ENCODE measurements at places on chromosomes 13 and 19.

DNA sequence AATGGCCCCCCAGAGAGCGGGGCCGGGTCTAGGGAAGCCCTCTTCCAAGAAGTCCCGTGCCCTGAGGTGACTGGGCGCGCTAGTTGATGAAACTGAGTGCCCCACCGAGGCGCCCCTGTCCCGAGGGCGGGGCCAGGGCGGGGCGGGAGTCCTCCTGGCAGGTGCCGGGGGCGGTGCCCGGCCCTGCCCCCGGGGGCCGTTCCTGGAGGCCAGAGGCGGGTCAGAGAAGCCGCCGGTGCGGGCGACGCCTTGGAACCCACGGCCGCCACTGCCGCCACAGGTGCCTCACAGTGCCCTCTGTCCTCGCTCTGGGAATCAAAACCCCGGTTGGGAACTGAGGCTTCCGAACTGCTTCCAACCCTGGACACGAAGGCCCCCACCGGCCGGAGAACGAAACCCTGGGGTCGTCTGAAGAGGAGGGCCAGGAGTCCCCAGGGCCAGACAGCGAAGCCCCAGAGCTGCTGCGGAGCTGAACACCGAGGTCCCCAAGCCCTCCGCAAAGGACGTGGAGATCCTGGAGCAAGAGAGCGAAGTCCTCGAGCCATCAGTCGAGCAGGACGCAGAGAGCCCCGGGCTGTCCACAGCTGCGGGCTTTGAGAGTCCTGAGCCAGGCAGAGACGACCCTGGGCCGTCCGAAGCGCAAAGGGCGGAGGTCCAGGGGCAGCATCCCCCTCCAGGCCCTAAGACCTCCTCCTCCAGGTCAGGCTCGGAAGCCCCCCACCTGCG lies at the start of gene MISP3:
Gene MISP3 (plus strand): TSS at position 252 of the 726 bp plus-strand sequence. CDS start 524 bp downstream, outside the sequence.
- DNase-seq: no peak

DNA sequence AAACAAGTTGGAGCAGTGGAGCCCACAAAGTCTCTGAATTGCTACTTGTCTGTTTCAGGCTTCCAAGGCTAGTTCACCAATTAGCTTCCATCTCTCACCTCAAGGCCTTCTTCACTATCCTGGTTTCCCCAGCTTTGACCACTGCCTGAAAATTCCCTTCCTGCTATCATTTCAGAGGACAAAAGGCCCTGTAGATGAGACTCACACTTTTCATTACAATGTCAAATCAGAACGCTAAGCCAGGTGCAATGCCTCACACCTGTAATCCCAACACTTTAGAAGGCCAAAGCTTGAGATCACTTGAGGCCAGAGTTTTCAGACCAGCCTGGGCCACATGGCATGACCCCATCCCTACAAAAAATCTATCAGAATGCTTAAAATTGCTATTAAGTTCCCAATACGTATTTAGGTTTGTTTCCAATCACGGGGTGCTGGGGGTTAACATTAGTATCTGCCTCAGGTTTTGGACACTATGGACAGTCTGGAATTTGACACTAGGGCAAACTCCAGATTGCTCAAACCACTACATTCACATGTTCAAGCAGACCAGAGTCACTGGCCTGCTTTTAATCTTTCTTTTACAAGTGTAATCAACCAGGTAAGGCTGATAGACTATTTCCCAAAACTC lies 5.5 kb downstream of the TPT1 start:
- no peak for DNase-seq

GRCh38 chr19:17618936-17619335 lies 63.5 kb downstream of the COLGALT1 start:
- no peak for DNase-seq

DNA sequence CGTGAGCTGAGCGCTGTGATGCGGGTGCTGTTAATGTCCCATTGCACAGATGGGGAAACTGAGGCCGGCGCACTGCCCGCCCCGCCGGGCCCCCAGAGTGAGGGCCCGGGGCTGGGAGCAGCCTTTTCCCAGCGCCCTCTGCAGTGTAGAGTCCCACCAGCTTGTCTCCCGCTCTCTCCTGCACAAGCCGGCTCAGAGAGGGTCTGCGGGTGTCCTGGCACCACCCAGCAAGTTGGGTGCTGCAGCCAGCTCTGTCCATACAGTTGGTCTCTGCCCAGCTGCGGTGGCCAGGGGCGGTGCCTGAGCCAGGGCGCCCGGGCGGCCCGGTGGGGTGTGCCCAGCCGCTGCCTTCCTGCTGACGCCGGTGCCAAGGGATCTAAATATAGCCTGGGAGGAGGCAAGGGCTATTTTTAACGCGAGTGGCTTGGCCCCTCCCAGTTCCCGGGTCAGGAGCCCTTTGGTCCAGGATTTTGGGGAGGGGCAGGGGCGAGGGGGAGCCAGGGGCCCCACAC lies 19.3 kb downstream of the GADD45B start:
- peak; percentile 84 for DNase-seq

DNA sequence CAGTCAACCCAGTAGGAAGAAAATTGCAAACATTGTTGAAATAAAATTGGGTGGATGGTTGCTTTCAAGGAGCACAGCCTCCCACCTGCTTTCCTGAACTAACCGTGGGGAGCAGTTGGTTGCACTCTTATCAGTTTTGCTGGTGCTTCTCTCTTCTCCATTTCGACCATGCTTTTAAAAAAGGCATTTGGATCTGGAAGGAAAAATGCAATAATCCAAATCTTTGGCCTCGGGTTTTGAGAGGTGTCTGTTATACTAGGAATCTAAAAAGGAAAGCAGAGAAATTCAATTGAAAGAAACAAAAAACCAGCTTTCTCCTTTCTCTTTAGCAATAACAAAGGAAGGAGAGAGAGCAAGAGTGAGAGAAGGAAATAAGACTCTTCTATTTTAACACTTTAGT lies 113.6 kb upstream of the ARGLU1 start:
- DNase-seq: no peak

DNA sequence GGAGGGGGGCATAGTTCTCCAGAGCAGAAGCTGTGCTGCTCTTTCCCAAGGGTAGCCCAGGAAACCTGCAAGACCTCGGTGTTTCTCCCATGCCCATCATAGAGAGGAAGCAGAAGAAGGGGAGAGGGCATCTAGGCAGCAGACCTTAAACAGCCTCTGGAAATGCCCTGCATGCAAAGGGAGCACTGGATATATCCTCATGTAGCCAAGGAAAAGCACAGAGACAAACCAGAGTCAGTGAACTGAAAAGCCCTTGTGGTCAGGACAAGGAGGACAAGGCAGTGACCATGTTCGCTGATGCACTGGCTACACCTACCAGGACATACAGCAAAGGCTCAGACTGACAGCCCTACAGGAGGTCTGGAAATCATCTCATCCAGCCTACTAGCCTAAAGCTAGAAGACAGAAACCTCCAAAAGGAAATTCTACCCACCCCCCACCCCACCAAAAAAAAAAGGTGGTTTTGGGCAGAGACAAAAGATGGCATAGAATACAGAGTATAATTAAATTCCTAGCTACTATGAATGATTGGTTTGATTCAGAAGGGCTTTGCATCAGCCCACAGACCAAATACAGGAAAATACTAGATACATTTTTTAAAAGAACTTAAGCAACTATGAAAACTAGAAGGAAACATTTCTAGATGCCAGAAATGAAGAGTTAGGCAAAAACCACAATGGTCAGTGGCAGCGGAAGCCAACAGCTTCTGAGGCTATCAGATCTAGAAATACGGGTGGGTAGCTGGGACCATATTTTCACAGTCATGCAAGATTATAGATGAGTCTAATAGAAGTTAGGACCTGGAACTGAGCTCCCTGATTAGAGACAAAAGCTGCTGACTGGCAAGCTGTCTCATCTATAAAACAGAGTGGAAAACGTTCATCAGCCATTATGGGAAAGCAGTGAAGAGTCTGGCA lies 4.4 kb upstream of the TBC1D4 start:
- no peak for DNase-seq

DNA sequence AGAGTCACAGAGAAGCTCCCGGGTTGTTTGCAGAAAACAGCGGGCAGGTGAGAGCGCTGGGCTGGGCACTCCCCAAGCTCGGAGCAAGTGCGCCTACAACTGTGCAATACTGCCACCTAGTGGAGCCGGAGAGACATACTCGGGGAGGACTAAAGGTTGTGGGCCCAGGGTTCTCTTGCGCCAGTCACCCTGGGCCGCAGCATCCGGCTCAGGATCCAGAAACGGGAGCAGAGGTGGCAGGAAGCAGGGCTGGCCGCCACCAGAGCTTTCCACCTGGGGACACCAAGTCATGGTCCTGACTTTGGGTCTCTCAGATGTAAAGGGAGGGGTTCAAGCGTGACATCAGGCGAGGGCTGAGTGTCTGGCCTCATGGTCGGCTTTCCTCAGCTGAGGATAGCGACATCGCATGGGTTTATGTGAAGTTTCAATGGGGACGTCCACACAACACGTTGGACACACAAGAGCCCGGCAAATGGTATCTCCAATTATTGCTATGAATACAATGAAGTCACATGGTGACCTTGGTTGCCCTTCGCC lies 11.2 kb upstream of the KLK4 start:
- DNase-seq: peak; percentile 28

- peak; percentile 92 for DNase-seq
Measured at GRCh38 chr13:26508885-26509284, 48.6 kb upstream of the WASF3 start.

GRCh38 chr19:48770734-48771472 lies 15.6 kb downstream of the FGF21 start:
- DNase-seq: no peak

DNA sequence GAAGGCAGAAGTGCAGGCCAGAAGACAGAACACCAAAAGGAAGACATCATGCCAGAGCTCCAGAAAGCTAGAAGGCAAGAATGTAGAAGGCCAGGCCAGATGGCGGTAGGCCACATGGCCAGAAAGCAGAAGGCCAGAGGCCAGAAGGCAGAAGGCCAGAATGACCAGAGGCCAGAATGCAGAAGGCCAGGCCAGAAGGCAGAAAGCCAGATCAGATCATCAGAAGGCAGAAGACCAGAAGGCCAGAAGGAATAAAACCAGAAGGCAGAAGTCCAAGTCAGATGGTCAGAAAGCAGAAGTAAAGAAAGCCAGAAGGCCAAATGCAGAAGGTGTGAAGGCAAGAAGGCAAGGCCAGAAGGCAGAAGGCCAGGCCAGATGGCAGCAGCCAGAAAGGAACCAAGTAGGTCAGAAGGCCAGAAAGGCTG lies 185.0 kb downstream of the TUBA3C start:
- no peak for DNase-seq

- DNase-seq: no peak
Measured at GRCh38 chr13:102933122-102933521, 87.3 kb downstream of the ERCC5 start.

GRCh38 chr13:107339209-107339608 lies 771.3 kb upstream of the ARGLU1 start:
- DNase-seq: no peak

DNA sequence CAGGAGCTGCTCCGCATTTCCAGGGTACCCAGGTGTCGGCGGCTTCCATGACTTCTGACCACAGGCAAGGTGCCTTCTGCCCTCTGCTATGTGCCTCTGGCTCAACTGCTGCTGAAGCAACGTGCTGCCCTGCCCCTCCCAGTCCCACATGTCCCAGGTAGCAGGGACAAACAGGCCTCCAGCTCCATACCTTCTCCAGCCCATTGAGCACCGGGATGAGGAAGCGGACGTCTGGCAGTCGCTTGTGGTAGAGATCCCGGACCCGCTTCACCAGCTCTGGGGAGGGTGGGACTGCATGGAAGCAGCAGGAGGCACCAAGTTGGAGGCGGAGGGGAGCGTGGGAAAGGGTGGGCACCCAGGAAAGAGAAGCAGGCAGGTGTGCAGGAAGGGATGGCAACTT lies 8.1 kb upstream of the RSPH6A start:
- no peak for DNase-seq

GRCh38 chr13:41018602-41018948 lies 541 bp downstream of the ELF1 start:
- DNase-seq: no peak

DNA sequence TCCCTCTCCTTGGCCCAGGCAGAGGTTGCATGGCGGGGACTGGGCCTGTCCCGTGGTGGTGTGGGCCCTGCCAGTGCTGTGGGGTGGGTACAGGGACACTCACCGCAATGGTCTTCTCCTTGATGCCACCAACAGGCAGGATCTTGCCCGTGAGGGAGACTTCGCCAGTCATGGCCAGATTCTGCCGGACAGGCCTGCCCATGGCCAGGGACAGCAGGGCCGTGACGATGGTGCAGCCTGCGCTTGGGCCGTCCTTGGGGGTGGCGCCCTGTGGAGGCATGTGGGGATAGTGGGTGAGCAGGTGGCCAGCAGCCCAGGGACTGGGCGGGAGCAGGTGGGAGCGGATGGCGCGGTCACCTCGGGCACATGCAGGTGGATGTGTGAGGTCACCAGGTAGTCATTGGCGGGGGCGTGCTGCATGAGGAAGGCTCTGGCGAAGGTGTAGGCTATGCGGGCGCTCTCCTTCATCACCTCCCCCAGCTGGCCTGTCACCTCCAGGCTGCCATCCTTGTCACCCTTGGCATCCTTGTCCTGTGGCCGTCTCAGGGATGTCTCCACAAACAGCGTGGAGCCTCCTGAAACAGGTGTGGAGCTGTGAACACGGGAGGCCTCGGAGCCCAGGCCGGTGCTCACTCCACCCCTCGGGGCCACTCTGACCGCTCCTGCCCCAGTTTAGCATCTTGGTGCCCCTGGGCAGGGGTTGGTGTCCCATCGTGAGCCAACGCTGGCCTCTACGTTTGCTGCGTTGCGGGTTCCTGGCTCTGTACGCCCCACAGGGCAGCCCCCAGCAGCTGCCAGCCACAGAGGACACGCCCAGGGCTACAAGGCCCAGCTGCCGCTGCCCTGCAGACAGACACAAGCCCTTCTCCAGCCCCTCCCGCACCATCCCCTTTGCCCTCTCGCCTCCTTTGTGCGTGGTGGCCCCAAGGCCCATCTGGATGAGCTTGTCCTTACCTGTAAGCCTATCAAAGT lies 3.4 kb downstream of the RPL36 start:
- no peak for DNase-seq

GRCh38 chr19:52599241-52599640 lies 29.2 kb downstream of the ZNF701 start:
- no peak for DNase-seq

DNA sequence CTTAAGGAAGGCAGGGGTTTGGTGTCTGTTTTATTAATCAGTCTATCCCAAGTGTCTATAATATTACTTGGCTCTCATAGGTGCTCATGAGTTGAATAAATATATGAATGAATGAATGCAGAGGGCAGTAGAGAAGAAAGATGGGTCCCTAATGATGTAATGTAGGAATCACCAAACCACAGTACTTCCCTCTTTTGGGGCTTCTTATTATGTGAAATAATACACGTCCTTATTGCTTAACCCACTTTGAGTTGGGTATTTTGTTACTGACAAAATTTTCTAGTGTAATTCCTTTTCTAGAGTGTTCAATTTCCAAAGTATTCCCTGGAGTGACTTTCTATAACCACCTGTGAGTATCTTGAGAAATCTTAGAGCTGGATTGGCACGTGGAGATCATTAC lies 13.2 kb downstream of the KLK5 start:
- DNase-seq: no peak

DNA sequence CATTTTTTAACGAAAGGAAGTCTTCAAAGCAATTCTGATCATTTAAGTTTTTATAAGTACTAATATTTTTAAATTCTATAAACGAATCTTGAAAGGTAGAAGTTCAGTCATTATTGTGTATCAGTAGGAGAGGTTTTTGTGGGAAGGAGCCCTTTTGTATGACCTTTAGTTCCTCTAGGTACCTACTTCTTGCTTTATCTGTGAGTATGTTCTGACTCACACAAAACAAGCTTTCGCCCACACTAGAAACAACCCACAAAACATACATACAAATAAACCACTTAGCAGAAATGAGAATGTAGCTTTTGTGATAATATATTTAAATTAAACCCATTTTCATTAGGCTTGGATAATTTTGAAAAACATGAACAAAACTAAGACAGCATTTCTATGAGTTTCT lies 27.8 kb downstream of the ERCC5 start:
- DNase-seq: no peak

GRCh38 chr13:41970022-41970421 lies 9.1 kb upstream of the VWA8 start:
- DNase-seq: no peak

GRCh38 chr13:23020246-23020843 lies 160.4 kb upstream of the SGCG start:
- DNase-seq: no peak
